ENCODE measurements at places on chromosomes 4 and X.
A peak's percentile ranks its signal among the peaks of the same experiment; 100 is the strongest.

DNA sequence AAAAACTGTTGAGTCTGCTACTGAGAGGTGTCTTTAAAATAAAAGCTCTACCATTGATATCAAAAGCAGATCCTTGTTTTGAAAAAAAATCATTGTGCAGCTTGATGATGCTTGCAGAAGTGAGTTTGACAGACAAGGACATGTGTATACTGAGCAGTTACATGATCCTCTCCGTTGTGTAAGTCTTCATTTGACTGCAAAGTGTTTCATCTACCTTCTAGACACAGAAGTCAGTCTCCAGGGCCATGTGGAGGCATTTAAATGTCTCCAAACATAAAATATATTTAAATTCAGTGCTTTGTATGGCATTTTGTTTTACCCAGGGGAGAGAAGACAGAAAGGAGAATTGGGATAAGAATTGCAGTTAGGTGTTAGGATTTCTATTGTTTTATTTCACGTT, 107.8 kb upstream of the MYOZ2 start:
- DNase-seq = no peak

DNA sequence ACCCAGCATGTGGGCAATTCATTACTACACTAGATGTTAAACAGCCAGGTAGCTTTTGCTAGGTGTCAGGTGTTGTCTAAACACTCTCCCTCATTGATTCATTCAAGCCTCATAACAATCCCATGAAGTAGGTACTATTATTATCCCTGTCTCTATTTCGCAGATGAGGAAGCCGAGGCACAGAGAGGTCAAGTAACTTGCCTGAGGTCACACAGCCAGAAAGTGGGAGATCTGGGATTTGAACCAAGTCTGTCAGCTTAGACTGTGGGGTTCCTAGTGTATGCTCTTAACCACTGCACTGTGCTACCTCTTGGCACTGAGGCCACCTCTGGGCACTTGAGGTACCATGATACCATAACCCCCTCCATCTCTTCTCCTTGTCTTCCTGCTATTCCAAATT, 17.4 kb upstream of the XPNPEP2 start:
- DNase-seq = no peak

- peak; percentile 43 for DNase-seq
Observed at GRCh38 chr4:40976343-40976742, 226.6 kb downstream of the NSUN7 start.

DNA sequence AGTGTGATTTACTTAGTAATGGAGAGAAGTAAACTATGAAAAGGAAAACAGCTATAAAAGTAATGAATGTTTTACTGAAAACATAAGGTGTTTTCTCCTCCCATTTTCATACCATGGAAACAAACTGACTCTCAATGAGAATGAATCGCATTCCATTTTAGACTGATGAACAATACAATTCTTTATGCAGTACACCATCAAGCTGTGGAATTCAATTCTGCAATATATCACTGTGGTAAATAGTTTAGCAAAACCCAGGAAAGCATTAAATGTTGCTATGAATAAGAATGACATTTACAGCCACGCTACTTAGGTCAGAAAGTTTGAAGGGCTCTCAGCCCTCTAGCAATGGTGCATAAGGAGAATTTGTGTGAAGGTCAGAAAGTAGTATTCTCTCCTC, 7.4 kb downstream of the DCAF8L2 start:
- no peak for DNase-seq

GRCh38 chrX:63561425-63561824, 210.3 kb upstream of the SPIN4 start:
- no peak for DNase-seq

DNA sequence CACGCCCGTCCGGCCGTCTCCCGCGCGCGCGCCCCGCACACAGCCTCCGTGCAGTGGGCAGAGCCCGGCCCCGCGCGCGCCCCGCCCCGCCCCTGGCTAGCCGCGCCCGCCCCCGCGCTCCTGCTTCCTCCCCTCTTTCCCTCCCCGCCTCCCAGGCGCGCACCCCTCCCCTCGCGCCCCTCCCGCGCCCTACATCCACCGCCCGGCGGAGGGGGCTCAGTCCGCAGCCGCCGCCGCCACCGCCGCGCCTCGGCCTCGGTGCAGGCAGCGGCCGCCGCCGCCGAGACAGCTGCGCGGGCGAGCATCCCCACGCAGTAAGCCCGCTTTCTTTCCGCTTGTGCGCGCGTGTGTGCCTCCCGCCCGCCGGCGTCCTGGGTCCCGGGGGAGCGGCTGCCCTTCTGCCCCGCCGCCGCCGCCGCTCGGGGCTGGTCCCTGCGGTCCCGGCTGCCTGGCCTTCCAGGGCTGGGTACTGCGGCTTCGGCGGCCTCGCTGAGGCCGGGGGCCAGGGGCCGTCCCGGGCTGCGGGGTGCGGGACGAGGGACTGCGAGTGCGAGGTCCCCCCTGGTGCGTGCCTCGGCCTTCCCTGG, at the start of gene FHL1:
Gene FHL1, plus strand, starts transcription at position 219 of the 587 bp plus-strand sequence.
- no peak for DNase-seq

GRCh38 chrX:129749069-129749468, 10.3 kb downstream of the XPNPEP2 start:
- no peak for DNase-seq

GRCh38 chr4:61079976-61080375, 120.2 kb upstream of the ADGRL3 start:
- DNase-seq = no peak

- DNase-seq = no peak
Observed at GRCh38 chrX:22396408-22396807, 123.7 kb downstream of the CBLL2 start.

- peak; percentile 69 for DNase-seq
Observed at GRCh38 chr4:98747393-98748091, 89.1 kb upstream of the TSPAN5 start.

DNA sequence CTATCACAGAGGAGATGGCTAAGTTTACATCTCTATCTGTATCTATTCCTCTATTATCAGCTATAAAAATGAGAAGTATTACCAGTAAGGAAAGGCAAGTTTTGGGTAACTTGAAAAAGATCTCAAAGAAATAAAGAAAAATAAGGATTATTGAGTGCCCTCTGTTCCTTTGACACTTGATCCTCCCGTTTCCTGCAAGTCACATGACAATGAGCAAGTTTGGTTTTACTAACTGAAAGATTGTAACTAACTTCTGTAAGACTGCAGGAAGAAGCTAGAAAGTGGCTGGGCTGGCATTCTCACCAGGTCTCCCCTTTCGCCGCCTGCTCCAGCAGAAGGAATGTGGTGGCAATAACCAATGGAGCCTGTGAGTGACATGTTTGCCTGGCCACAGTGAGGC, 59.2 kb downstream of the ARHGAP24 start:
- no peak for DNase-seq

DNA sequence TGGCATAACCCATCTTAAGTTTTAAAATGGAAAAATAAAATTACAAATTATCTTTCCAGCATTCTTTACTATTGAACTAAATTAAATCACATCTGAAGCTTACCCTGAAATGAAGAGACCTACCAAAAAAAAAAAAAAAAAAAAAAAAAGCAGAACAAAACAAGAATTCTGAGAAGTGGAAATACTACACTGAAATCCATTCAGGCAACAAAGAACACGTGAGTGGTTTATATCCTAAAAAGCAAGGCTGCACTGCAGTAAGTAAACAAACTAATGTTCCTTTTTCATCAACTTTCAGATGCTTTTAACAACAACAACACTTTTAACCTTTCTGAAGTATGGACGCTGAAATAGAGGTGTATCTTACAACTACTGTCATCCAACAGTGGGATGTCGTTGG, 7.5 kb downstream of the FRYL start:
- no peak for DNase-seq

Data from smooth muscle cell of the brain vasculature (primary cell).